ENCODE measurements at places on chromosomes 16 and 17.

DNA sequence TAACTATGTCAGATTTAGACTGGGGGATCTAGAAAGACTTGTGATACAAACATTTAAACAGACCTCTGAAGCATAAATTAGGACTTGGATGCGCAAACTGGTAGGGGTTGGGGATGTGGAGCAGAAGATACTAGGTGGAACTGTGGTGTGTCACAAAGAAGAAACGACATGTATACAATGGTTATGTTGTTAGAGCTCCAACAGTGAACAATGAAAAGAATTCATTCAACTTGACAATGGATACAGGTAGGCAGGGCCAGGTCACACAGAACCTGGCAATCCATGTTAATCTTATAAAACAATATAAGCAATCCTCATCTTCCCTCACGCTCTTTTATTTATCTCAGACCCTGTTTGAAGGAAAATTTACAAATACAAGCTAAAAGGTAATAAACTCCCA is 102.0 kb downstream of the CDC27 start:
- DNase-seq, result no peak

DNA sequence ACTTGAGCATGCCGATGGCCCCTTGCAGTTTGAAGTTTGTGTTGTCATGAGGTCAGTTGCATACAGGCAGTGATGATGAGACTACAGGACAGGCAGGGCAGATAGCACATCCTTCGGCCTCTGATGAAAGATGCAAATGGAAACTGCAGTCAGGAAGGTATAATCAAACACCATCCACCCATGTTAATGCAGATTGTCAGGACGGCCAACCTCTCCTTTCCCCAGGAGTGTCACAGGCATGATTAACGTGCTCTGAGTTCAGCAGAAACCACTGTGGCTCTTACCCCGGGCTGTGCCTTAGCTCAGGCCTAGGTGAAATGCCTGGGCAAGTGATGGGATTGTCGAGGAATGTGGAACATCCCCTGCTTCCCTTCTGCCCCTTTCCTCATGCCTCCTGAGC is 893.5 kb upstream of the RBFOX1 start:
- no peak for DNase-seq

GRCh38 chr17:62967205-62967529 is 1.1 kb downstream of the TANC2 start:
- no peak for DNase-seq

GRCh38 chr16:19746561-19746960 is 28.5 kb downstream of the IQCK start:
- DNase-seq, result no peak

DNA sequence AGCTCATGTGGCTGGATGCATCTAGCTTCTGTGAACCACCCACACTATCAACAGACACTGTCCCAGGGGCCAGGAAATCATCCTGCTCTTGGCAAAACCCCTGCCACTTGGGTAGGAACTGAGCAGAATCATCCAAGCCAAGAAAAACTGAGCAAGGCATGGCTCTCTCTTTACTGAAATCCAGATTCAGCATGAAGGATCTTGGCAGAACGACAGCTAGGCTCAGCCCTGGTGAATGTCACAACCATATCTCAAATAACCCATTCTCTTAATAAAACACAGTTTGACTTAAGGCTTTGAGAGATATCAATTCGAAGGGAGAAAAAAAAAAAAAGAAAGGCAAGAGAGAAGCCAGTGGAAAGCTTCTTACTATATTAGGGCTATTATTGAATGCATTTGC is 72.2 kb downstream of the MAF start:
- DNase-seq, result no peak

GRCh38 chr17:42900460-42901331 is at the start of gene G6PC1:
TSS of gene G6PC1 (plus strand) at chr17:42900799. CDS start at chr17:42900877, 78 bp downstream.
- DNase-seq, result no peak

GRCh38 chr17:19533718-19534561 is at the start of gene SLC47A1:
TSS of gene SLC47A1 (plus strand) at chr17:19533854. CDS start at chr17:19533940, 86 bp downstream.
- DNase-seq, result no peak

DNA sequence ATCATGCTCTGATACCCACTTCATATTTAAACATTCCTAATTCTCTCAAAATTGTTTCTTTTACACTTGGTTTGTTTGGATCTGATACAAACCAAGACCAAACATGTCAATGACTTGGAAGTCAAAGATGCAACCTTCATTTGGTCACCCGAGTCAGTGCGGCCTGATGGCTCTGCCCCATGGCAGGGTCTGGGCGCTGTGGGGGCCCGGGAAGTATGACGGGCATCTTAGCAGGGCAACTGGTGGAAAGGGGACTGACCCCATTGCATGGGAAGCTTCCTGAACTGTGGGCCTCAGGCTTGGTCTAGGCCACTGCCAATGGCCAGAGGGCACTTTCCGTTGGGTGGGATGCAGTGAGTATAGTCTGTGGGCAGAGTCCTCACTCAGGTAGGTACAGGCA is 178.0 kb downstream of the KATNIP start:
- DNase-seq, result no peak

- DNase-seq, result no peak
Observed at GRCh38 chr16:89765292-89765830, 44.0 kb downstream of the ZNF276 start.

DNA sequence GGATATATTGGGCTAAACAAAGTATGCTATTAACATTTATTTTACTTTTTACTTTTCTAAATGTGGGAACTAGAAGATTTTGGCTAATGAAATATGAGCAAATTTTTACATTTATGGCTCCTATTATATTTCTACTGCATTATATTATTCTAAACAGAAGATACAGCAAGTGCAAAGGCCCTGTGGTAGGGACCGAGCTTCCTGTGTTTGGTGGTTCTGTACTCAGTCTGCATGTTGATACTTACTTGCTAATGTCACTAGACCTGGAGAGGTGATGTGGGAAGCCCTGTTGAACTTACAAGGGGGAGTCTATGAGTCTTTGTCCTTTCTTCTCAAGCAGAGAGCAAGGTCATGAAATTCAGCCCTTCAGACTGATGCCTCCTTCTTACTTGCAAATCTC is 10.0 kb upstream of the IRX3 start:
- DNase-seq, result no peak

DNA sequence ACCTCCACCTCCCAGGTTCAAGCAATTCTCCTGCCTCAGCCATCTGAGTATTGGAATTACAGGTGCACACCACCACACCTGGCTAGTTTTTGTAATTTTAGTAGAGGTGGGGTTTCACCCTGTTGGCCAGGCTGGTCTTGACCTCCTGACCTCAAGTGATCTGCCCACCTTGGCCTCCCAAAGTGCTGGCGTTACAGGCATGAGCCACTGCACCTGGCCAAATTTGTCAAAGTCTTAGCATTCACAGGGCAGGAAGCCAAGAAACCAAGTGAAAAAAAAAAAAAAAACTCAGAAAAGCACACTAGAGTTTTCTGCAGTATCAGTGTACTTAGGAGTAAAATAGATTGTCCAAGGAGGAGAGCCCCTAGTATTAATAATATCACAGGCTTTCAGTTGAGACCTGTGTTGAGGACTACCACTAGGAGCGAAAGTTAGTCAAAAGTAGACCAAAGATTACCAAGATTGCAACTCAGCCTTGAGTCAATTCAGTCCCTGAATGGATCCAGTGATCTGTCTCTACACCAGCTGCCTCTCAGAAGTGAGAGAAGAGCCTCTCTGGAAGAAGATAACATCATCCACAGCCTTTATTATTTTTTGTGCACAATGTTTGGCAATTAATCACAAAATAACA is 159.7 kb downstream of the CEP112 start:
- no peak for DNase-seq

DNA sequence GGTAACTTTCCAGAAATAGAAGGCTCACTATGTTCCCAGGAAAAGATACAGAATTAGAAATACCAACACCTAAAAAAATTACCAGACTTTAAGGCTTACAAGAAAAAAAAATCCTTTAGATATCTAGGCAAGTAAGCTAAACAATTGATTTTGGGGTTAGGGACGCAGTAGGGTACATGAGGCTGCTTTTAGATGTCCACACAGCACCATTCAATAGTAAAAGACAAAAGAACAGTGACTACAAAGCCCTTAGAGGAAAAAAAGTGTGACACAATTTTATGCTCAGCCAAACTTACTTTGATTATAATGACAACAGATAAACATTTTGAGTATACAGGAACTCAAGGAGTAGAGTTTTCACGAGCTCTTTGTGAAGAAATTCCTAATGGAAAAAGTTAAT is 29.9 kb downstream of the METTL16 start:
- DNase-seq, result no peak

DNA sequence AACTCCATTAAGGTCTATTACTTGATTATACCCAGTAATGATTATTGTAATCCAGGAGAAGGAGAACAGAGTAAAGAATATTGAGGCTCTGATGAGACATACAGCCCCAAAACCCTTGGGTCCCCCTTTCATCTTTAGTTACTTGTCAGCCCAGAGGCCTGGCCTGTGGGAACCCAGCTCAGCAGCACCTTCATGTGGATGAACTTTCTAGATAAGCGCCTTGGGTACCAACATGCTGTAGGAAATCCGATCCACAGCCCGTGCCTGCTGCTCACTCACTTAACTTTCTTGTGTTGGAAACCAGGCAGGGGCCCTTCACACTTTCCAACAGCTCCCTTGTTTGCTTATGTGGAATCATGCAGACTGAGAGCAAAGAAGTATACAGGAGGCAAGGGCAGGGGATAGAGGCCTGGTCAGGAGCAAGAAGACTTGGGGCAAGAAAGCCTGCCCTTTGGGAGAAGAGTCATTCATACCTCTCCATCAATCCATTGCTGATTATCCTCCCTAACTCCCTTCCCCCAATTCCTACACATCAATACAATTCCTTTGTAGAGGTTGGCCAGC is 64.0 kb upstream of the SOX9 start:
- no peak for DNase-seq

GRCh38 chr17:41329279-41329948 is 13.9 kb upstream of the KRTAP17-1 start:
- no peak for DNase-seq

- DNase-seq, result no peak
Observed at GRCh38 chr16:53415504-53415903, 18.8 kb upstream of the RBL2 start.

DNA sequence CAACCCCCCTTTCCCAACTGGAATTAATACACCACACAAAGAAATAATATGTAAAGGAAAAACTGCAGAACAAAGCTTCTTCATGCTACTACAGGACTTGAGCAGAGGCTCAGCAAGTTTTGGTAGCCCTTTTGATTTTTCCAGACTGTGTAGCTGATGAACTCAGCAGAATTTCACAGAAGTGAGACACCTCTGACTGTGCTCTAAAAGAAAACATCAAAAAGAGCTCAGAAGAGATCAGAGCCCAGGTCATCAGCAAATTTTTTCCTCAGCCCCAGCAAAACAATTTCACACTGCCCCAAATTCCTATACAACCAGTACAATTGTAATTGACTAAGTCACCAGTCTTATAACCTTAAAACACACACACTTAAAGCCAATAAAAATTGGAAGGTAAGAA is 38.0 kb downstream of the TTC19 start:
- DNase-seq, result no peak

- DNase-seq, result no peak
Observed at GRCh38 chr17:66722341-66722740, 112.6 kb upstream of the CACNG5 start.

GRCh38 chr16:77890075-77890474 is 101.7 kb downstream of the VAT1L start:
- no peak for DNase-seq

GRCh38 chr17:43813386-43813785 is 19.6 kb downstream of the MPP3 start:
- no peak for DNase-seq

DNA sequence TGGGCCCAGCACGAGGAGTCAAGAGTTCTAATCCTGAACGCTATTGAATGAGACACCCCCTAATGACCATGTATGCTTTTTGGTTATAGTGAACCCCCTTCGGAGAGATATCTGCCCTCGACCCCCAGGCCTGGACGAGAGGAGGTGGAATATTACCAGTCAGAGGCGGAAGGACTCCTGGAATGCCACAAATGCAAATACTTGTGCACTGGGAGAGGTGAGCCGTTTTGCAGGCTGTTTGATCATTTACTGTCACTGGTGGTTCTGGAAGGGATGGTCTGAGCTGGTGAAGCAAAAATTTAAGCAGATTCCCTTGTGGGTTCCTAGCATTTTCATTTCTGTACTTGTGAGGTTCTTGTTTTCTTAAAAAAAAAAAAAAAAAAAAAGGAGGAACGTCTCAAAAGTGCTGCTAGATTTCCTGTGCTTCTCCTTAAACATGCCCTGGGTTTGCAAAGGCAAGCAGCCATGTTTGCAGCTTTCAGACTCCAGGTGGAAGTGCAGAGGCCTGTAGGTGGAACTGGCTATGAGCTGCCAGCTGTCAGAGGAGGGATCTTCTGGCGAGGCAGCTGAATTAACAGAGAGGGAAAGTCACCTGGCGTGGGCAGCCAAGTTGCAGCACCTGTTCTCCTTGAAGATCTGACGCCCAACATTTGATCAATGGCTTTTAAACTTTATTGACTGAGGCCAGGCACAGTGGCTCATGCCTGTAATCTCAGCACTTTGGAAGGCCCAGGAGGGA is 3.5 kb downstream of the MARVELD3 start:
- DNase-seq, result no peak

GRCh38 chr17:28500712-28501379 is 5.3 kb upstream of the FOXN1 start:
- DNase-seq, result no peak

DNA sequence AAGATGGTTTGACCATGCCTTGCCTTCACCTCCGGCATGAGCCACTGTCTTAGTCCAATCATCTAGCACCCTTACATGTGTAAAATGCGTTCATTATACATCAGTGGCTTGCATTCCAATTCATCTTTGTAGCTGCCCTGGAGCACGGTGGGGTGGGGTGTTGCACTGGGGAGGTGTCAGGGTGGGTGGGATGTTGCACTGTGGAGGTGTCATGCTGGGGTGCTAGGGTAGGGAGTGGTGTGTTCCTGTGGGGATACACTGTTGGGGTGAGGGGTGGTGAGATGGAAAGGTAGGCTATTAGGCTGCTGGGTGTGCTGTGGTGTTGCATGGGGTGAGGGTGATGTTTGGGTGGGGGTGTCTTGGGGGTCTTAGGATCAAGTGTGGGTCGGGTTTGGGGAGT is 47.0 kb downstream of the NLRC5 start:
- DNase-seq, result no peak

DNA sequence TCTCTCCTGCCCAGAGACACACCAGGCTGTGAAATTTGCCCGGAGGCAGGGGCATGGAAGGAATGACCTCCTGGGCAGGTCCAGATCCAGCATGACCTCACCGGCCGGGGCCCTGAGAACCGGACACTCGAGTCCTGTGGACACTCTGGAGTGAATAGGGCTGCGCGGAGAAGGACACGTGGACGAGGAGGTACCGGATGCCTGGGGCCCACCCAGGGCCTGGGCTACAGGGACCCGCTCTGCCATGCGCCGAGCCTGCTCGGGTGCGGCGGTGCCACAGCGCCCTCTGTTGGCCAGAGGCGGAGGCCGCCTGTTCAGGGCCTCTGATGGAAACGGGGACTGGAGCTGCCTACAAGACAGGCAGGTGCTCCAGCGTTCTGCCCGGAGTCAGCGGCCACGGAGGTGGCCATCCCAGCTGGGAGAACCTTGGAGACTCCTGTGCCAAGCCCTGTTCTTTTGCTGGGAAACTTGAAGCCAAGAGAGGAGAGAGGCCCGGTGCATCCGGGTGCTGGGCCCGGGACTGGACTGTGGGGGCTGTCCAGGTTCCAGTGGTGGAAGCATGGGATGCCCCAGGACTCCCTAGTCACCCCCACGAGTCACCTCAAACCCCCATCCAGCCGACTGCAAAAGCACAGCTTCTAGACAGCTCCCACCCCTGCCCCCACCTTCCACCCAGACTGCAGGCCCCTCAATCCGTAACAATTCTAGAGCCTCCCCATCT is 19.3 kb upstream of the NXPH3 start:
- DNase-seq, result peak; percentile 70

GRCh38 chr16:55508941-55509931 is at the start of gene LPCAT2:
TSS of gene LPCAT2 (plus strand) at chr16:55509072. CDS start at chr16:55509182, 110 bp downstream.
- no peak for DNase-seq

- DNase-seq, result no peak
Observed at GRCh38 chr17:68459037-68459639, 1.8 kb upstream of the WIPI1 start.

Measured in activated T-helper 1 cell treated with Interleukin-2 at 50 U/mL for 16 hours (primary cell).